ENCODE measurements at places on chromosomes 5 and 9. TPM values are rescaled to one million over a fixed set of nuclear protein-coding genes. Genes with fewer than 3 reads are reported as not detected.

DNA sequence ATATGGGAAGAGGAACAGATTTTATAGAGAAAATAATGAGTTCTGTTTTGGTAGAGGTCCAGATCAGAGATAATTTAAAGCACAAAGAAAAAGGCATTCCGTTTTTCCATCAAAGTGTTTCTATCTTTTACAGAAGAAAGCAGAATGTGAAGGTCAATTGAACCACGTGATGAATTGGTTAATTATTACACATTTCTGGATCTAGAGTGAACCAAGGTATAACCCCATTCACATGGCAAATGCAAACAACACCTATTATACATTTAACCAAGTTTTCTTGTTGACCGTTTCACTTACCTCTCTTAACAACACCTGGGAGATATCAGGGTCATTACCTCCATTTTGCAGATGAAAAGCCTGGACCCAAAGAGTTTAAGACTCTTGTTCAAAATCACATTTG lies 34.9 kb upstream of the ZNF462 start:
- H3K4me1 ChIP-seq, result peaks cover 14% of the 10 kb centered on the region
- no peaks in the 10 kb centered on the region for H3K27me3 ChIP-seq
- DNase-seq, result no peak
- no peak overlapping the region for H3K27ac ChIP-seq
- H3K36me3 ChIP-seq, result no peaks in the 10 kb centered on the region

DNA sequence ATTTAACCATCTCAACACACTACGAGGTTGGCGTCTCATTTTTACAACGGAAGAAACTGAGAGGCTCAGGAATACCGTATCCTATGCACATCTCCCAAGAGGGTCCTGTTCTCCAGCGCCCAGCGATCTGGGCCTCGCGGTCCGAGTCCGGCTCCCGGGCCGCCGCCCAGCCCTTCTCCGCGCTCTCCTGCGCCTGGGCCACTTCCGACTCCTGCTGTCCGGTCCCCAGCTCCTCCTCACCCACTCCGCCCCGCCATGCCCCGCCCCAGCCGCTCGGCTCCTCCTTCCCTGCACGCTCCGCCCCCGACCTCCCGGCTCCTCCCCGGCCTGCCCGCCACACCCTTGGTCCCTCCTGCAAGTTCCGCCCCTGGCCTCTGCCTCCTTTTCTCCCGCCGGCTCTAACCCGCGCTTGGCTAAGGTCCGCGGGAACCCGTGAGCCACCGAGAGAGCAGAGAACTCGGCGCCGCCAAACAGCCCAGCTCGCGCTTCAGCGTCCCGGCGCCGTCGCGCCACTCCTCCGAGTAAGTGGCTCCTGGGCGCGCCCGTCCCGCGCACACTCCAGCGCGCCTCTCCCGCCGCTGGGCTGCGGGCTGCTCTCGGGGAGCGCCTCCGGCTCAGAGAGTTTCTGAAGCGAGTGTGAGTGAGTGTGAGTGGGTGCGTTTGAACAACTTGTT lies 87.3 kb upstream of the TNFAIP8 start:
- peak; percentile 98 for DNase-seq
- peak overlapping the region; percentile 86 for H3K27ac ChIP-seq
- H3K36me3 ChIP-seq, result no peaks in the 10 kb centered on the region
- peak overlapping the region; percentile 65 for H3K4me3 ChIP-seq

GRCh38 chr5:91211997-91212713 lies 171.0 kb downstream of the ARRDC3 start:
- H3K27me3 ChIP-seq, result no peaks in the 10 kb centered on the region
- H3K27ac ChIP-seq, result peak overlapping the region; percentile 77
- no peak overlapping the region for H3K4me3 ChIP-seq

GRCh38 chr9:137475666-137476065 lies 16.5 kb upstream of the NSMF start:
- H3K27me3 ChIP-seq, result no peaks in the 10 kb centered on the region
- H3K36me3 ChIP-seq, result peaks cover 20% of the 10 kb centered on the region
- H3K27ac ChIP-seq, result no peak overlapping the region
- H3K4me3 ChIP-seq, result no peak overlapping the region

- H3K4me3 ChIP-seq, result no peak overlapping the region
- no peaks in the 10 kb centered on the region for H3K27me3 ChIP-seq
- H3K36me3 ChIP-seq, result peaks cover 7% of the 10 kb centered on the region
- no peak for DNase-seq
- H3K4me1 ChIP-seq, result peaks cover 4% of the 10 kb centered on the region
Measured at GRCh38 chr5:126454535-126454934, 31.3 kb downstream of the GRAMD2B start.

The TGFBI gene
- total RNA-seq, result 719 TPM

DNA sequence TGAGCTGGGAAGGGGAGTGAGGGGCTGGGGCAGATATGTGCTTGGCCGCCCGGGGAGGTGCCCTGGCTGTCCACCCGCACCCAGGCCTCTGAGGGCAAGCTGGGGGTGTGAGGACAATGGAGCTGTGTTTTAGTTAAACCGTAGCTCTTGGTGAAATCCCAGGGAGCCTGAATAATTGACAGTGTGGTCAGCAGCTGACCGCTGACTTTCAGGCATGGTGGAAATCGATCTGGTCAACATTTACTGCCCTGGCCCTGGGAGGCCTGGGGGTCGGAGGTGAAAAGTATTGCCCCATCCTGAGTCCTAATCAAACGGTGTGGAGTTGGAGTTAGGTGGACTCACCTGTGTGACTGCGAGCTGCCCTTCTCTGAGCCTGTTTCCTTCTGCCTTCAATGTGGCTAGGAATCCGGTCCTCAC lies 31.2 kb upstream of the CRB2 start:
- peaks cover 2% of the 10 kb centered on the region for H3K27me3 ChIP-seq
- no peak overlapping the region for H3K27ac ChIP-seq
- no peak overlapping the region for H3K4me3 ChIP-seq

DNA sequence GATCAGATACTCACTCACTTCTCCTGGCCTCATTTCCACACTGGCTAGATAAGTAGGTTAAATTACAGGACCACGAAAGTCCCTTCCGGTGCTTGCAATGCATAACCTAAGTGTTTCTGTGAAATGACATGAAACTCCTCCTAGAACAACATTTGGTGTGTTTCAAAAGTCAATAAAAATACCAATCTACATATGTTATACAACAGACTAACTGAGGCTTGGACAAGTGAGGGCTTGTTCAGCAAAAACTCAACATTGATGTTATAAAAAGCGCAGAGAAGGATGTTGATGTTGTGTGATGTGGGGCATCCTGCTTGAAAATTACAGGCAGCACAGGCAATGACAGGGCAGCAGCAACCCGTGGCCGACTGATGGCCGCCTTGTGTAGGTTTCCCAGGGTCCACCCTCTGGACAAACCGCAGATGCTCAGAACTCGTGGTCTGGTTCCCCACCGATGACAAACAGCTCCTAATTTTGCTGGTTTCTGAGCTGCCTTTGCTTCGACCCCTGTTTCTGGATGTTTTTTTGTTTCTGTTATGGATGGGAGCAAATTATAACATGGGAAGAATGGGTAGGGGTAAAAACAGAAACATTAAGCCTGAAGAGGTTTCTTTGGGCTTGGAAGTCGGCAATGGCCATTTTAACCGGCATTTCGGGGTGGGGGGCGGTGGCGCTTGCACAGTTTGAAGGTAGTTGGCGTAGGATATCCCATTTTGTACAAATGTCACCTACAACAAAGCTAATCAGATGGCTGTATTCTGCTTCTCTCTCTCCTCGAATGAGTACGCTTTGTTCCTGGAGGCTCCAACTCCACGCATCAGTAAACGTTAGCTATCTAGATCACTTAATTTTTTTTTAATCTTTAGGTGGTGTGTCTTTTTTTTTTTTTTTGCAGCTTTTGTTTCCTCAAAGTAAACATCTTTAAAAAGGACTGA lies 116.1 kb downstream of the PDZD2 start:
- H3K27ac ChIP-seq, result no peak overlapping the region
- no peaks in the 10 kb centered on the region for H3K4me1 ChIP-seq
- DNase-seq, result no peak
- H3K27me3 ChIP-seq, result no peaks in the 10 kb centered on the region
- no peak overlapping the region for H3K4me3 ChIP-seq

DNA sequence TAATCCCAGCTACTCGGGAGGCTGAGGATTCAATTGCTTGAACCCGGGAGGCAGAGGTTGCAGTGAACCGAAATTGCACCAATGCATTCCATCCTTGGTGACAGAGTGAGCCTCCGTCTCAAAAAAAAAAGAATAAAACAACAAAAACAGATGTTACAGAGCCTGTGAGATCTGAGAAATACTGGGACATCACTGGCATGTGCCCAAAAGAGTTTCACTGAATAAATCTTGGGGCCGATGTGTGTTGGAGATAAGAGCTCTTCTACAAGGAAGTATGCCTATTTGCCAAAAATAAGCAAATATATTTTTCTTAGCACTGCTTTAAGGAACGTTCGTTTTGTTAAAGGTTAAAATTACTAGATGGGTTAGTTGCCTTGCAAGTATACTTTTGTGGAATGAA lies 55.1 kb downstream of the KIAA1958 start:
- no peaks in the 10 kb centered on the region for H3K36me3 ChIP-seq
- no peaks in the 10 kb centered on the region for H3K27me3 ChIP-seq
- peaks cover 19% of the 10 kb centered on the region for H3K4me1 ChIP-seq
- no peak overlapping the region for H3K27ac ChIP-seq
- no peak for DNase-seq

DNA sequence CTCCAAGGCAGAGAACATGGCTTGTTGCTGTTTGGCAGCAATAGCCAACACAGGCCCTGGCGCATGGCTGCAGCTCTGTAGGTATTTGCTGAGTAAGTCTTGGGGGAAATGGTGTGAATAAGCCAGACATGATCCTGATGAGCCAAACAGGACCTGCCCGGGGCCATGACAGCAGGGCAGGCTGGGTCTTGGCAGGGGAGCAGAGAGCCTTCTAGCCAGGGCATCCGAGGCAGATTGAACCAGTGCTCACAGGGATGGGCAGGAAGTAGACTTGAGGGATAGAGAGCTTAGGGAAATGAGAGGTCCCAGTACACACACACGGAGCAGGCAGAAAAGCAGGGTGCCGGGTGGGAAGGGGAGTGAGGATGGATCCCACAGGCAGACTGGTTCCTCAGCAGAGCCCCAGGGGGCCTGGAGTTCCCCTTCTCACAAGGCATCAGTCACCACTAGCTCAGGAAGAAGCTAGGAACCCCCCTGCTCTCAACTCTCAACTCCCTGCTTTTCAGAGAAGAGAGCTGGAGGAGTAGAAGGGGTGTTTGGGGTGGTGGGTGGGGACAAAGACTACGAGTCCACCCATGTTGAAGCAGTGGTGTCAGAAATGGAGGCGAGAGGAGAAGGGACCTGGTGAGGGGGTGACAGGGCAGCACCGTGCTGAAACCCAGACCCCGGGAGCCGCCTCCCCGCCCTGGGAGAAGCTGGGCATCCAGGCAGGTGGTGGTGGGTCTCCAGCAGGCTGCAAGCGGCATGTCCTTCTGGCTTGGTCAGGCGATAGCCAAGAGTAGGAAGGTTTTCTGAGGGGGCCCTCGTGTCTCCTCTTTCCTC lies 111.1 kb downstream of the RGS3 start:
- no peaks in the 10 kb centered on the region for H3K27me3 ChIP-seq
- H3K4me1 ChIP-seq, result peaks cover 50% of the 10 kb centered on the region
- DNase-seq, result peak; percentile 65
- H3K36me3 ChIP-seq, result no peaks in the 10 kb centered on the region

DNA sequence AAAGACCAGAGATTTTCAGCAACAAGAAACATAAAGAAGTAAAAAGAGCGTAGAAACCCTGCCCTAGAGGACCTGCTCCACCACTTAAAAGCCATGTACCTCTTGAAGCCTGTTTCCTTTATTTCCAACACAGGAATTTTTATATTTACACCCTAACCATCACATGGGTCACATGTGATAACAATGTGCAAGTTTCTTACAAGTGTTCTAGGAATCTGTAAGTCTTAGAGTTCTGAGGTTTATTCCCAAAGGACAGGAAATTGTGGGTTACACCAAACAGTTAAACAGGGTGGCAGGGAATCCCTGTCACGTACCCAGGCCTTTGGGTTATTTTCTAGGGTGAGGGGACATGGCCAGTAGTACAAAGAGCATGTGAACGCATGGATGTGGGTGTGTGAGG lies 108.6 kb upstream of the CCDC152 start:
- H3K36me3 ChIP-seq, result no peaks in the 10 kb centered on the region
- no peak overlapping the region for H3K27ac ChIP-seq
- no peak for DNase-seq
- no peaks in the 10 kb centered on the region for H3K4me1 ChIP-seq
- H3K27me3 ChIP-seq, result no peaks in the 10 kb centered on the region
